ENCODE measurements at places on chromosomes 2 and 18.

- DNase-seq, result no peak
- H3K36me3 ChIP-seq, result no peaks in the 10 kb centered on the region
- H3K27ac ChIP-seq, result no peak overlapping the region
- no peaks in the 10 kb centered on the region for H3K4me1 ChIP-seq
- no peak overlapping the region for H3K4me3 ChIP-seq
Observed at GRCh38 chr2:173251225-173251624, 103.4 kb upstream of the CDCA7 start.

GRCh38 chr18:75554176-75554575, 126.7 kb upstream of the SMIM21 start:
- H3K4me1 ChIP-seq, result no peaks in the 10 kb centered on the region
- DNase-seq, result no peak
- peaks cover 6% of the 10 kb centered on the region for H3K27me3 ChIP-seq
- no peaks in the 10 kb centered on the region for H3K36me3 ChIP-seq

- no peak overlapping the region for H3K27ac ChIP-seq
- no peak overlapping the region for H3K4me3 ChIP-seq
- H3K4me1 ChIP-seq, result no peaks in the 10 kb centered on the region
- peaks cover 50% of the 10 kb centered on the region for H3K36me3 ChIP-seq
- no peaks in the 10 kb centered on the region for H3K27me3 ChIP-seq
- no peak for DNase-seq
Observed at GRCh38 chr18:9278028-9278427, 56.5 kb upstream of the TWSG1 start.

DNA sequence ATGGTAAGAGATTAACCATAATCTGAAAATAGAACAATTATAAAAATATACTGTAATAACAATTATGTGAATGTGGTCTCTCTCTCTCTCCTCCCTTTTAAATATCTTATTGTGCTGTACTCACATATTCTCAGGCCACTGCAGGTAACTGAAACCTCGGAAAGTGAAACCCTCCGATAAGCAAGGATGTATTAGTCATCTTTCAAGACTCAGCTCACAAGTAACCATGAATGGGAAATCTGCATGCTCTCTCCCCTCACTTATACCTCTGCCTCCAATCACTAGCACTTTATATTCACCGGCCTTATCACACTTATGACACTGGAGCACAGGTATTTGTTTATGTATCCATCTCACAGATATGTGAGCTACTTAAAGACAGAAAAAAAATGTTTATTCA, 139.7 kb downstream of the LRP2 start:
- no peak overlapping the region for H3K27ac ChIP-seq
- H3K4me3 ChIP-seq, result no peak overlapping the region
- no peaks in the 10 kb centered on the region for H3K36me3 ChIP-seq
- DNase-seq, result no peak
- no peaks in the 10 kb centered on the region for H3K27me3 ChIP-seq
- no peaks in the 10 kb centered on the region for H3K4me1 ChIP-seq

DNA sequence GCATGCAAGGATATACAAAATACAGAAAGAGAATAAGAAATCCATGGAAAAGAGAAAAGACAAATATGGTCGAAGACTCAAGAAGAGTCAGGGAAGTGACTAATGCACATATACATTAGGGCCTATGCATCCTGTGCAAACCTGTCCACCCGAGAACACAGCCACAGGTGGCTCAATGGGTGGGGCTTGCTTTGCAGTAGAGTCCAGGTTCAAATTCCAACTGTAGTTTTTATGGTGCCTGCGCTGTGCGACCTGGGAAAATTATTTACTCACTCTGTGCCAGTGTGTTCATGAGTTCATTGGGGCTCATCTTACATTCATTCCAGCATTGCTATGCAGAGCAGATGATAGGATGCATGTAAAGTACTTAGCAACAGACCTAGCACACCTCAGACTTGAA, 244.7 kb downstream of the CTNNA2 start:
- H3K4me1 ChIP-seq, result no peaks in the 10 kb centered on the region
- no peak overlapping the region for H3K4me3 ChIP-seq
- no peak for DNase-seq
- no peak overlapping the region for H3K27ac ChIP-seq

GRCh38 chr2:50878251-50878650, 153.7 kb downstream of the NRXN1 start:
- no peaks in the 10 kb centered on the region for H3K36me3 ChIP-seq
- H3K4me3 ChIP-seq, result no peak overlapping the region
- H3K4me1 ChIP-seq, result no peaks in the 10 kb centered on the region
- H3K27ac ChIP-seq, result no peak overlapping the region
- no peak for DNase-seq

GRCh38 chr2:75381032-75381431, 179.7 kb downstream of the EVA1A start:
- no peaks in the 10 kb centered on the region for H3K4me1 ChIP-seq
- peaks cover 7% of the 10 kb centered on the region for H3K27me3 ChIP-seq
- H3K36me3 ChIP-seq, result no peaks in the 10 kb centered on the region
- no peak for DNase-seq
- no peak overlapping the region for H3K27ac ChIP-seq

DNA sequence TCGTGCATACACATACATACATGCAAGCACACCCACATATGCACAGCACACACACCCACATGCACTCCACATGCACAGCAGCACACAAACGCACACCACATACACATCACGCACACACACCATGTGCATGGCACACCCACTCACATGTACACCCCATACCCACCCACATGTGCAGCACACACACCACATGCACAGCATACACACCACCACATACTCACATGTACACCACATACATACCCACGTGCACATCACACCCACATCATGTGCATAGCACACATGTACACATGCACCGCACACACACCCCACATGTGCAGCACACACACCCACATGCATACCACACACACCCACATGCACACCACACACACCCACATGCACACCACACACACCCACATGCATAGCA, 132.0 kb upstream of the RGPD4 start:
- H3K36me3 ChIP-seq, result no peaks in the 10 kb centered on the region
- no peak overlapping the region for H3K4me3 ChIP-seq
- H3K27ac ChIP-seq, result no peak overlapping the region

DNA sequence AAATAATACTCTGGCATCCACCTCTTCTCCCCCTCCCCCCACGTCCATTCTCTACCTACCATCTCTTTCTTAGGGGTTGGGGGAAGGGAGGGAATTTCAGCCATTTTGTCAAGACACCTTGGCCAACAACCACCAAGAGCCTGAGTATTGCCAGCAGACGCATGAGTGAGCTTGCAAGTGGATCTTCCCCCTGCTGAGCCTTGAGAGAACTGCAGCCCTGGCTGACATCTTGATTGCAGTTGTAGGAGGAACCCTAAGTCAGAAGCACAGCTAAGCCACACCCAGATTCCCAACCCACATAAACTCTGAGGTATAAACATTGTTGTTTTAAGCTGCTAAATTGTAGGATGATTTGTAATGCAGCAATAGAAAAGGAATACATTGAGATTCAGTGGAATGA, 165.6 kb downstream of the TMEFF2 start:
- peak; percentile 23 for DNase-seq
- no peaks in the 10 kb centered on the region for H3K4me1 ChIP-seq
- H3K27ac ChIP-seq, result no peak overlapping the region
- no peaks in the 10 kb centered on the region for H3K27me3 ChIP-seq
- no peaks in the 10 kb centered on the region for H3K36me3 ChIP-seq

- no peak overlapping the region for H3K4me3 ChIP-seq
- H3K36me3 ChIP-seq, result peaks cover 8% of the 10 kb centered on the region
- H3K4me1 ChIP-seq, result peaks cover 63% of the 10 kb centered on the region
- H3K27ac ChIP-seq, result peak overlapping the region; percentile 76
Observed at GRCh38 chr2:181143790-181144300, 163.4 kb downstream of the UBE2E3 start.

All from activated CD4-positive, alpha-beta memory T cell treated with anti-CD3 and anti-CD28 coated beads for 36 hours (primary cell).